CD4-positive, alpha-beta T cell treated with Interleukin-10 for 1 hour (primary cell): ENCODE measurements at places on chromosomes 12 and 14.

- DNase-seq, result no peak
Measured at GRCh38 chr14:54487771-54488170, 1.0 kb downstream of the GMFB start.

- DNase-seq, result peak; percentile 94
Measured at GRCh38 chr12:31896514-31897039, 62.6 kb upstream of the RESF1 start.

DNA sequence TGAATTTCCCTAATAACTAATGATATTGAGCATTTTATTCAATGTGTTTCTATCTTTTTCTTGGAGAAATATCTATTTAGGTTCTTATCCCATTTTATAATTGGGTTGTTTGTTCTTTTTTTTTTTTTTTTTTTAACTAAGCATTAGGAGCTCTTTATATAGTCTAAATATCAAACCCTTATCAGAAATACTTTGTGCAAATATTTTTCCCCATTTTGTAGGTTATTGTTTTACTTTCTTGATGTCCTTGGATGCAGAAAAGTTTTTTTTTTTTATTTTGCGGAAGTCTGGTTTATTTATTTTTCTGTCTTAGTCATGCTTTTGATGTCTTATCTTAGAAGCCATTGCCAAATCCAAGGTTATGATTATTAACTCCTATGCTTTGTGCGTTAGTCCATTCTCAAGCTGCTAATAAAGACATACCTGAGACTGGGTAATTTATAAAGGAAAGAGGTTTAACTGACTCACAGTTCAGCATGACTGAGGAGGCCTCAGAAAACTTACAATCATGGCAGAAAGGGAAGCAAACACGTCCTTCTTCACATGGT is 434.3 kb upstream of the TBX3 start:
- DNase-seq, result no peak

DNA sequence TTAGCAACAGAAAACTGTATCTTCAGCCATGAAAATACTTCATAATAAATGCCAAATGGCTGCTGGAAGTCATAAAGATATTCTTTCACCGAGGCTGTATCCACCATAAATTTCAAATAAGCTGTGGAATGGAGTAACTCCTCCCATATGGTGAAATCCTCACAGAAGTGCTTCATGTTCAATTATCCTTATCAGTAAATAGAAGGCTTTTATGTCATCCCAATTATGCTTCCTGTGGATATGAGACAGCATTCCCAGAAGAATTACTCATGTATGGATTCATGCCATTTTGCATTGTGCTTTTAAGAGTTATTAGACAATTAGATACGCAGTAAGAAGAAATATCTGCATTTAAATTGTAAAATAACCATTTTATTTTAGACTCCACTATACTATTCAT is 99.0 kb downstream of the RTN1 start:
- no peak for DNase-seq

DNA sequence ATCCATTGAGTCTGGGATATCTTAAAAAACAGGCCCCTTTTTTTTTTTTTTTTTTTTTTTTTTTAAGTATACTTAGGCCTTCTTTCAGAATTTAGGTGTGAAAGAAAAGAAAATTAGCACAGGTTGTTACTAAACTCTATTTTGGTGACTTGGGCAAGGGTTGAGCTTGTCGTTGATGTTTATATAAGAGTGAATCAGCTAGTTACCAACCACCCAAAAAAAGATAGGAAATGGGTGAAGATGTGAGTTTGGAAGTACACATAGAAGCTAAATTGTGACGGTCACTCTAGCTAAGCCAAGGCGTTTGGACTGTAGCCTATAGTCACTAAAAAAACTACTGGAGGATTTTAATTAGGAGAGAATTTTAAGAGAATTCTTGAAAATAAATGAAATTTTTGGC is 1247.2 kb downstream of the AACS start:
- DNase-seq, result no peak

GRCh38 chr12:131917139-131917710 is 11.9 kb upstream of the PUS1 start:
- DNase-seq, result no peak

DNA sequence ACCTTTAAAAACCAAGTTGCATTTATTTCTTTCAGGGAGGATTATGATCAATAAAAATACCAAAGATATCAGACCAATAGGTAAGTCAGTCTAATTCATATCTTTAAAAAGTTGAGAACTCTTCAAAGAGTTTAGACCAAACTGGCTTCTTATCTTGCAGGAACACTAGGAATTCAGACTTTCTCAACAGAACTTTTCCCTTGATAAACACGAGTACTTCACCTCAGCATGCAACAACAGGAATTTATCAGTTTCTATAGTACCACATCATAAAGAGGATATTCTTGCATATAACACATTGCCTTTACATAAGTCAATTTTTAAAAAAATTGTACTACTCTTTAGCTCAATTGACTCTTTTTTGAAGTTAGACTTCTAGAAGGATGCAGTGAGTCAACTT is 68.2 kb downstream of the DNAI7 start:
- no peak for DNase-seq

DNA sequence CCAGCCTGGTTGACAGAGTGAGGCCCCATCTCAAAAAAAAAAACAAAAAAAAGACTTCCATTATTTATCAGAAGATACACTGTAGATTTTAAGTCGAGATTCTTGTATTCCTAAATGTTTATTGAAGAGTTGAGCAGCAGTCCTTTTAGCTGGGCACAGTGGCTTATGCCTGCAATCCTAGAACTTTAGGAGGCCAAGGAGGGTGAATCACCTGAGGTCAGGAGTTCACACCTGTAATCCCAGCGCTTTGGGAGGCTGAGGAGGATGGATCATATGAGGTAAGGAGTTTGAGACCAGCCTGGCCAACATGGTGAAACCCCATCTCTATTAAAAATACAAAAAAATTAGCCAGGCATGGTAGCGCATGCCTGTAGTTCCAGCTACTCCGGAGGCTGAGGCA is 57.6 kb downstream of the HEATR5A start:
- DNase-seq, result no peak

- DNase-seq, result no peak
Measured at GRCh38 chr14:42070031-42070430, 463.4 kb downstream of the LRFN5 start.

GRCh38 chr12:115507951-115508722 is 769.4 kb downstream of the MED13L start:
- DNase-seq, result no peak

GRCh38 chr12:39937119-39937518 is 168.8 kb downstream of the SLC2A13 start:
- no peak for DNase-seq

- no peak for DNase-seq
Measured at GRCh38 chr12:28771968-28772367, 377.1 kb upstream of the FAR2 start.

GRCh38 chr14:56124327-56124726 is 6.1 kb downstream of the PELI2 start:
- DNase-seq, result no peak
